ENCODE measurements at places on chromosomes 1 and 21.

- no peak for DNase-seq
Observed at GRCh38 chr1:85179522-85179921, 21.3 kb downstream of the SYDE2 start.

GRCh38 chr1:53069663-53070327 lies 7.8 kb downstream of the PODN start:
- DNase-seq, result no peak

- no peak for DNase-seq
Observed at GRCh38 chr1:50508040-50508586, 84.9 kb upstream of the DMRTA2 start.

DNA sequence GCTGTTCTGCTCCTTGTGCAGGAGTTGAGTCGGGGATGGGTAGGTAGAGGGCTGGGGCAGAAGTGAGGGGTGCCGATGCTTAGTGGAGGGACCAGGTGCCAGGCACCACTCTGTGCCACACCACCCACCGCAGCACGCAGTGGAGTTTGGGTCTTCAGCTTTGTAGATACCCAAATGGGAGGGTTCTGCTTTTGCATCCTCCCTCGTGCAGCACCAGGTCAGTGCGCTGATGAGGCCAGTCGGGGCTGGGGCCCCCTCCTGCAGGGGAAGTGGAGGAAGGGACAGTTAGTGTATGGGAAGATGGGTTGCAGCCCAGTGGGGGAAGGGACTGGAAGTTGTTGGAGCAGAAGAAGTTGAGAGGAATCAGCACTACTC lies 244.0 kb downstream of the RHOU start:
- DNase-seq, result no peak

- no peak for DNase-seq
Observed at GRCh38 chr1:109246141-109246551, 3.2 kb upstream of the CELSR2 start.

- DNase-seq, result no peak
Observed at GRCh38 chr1:145961425-145962156, 2.8 kb downstream of the ANKRD34A start.

GRCh38 chr1:167221126-167221737 lies 546 bp downstream of the POU2F1 start:
- DNase-seq, result no peak

DNA sequence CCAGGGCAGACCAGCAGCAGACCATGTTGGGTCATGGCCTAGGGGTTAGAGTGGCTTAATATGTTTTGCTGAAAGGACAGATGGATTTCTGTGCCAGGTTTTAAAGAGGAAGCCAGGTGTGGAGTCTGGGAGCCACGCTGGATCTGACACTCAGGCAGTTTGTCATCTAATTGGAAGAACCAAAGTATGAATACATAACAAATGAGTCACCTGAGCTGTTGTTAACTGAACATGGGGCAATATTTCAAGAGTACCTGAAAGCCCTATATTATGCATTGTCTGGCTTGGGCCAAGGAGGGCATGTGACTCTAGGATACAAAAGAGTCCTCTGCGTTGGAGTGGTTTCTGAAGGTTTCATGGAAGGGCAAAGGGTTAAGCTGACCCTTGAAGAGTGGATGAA lies 70.6 kb downstream of the LMO4 start:
- DNase-seq, result no peak

DNA sequence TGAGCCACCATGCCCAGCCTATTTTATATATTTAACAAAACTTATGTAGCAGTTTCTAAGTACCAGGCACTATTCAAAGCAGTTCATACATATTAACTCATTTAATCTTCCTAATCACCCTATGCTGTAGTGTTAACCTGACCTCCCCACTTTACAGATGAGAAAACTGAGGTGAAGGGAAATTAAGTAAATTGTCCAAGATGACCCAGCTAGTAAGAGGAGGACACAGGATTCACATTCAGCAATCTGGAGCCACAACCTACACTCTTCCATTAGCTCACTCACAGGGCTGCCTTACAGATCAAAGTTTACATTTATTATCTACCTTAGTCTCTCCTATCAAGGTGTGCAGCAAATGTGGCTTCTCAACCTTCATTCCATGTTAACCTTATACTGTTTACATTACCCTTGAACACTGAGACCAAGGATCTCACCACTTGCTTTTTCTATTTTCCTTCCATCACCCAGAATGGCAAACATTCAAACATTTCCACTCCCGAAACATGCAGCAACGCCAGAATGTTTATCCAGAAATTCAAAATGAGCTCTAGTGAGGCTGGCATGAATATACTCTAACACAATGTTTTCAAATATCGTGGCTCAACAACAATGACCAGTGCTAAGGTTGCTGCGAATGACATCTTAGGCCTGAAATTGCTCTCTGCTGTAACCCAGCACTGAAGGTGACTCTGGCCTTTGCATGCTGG lies 24.5 kb downstream of the HIVEP3 start:
- no peak for DNase-seq

- no peak for DNase-seq
Observed at GRCh38 chr1:60280256-60280655, 206.7 kb upstream of the C1orf87 start.

DNA sequence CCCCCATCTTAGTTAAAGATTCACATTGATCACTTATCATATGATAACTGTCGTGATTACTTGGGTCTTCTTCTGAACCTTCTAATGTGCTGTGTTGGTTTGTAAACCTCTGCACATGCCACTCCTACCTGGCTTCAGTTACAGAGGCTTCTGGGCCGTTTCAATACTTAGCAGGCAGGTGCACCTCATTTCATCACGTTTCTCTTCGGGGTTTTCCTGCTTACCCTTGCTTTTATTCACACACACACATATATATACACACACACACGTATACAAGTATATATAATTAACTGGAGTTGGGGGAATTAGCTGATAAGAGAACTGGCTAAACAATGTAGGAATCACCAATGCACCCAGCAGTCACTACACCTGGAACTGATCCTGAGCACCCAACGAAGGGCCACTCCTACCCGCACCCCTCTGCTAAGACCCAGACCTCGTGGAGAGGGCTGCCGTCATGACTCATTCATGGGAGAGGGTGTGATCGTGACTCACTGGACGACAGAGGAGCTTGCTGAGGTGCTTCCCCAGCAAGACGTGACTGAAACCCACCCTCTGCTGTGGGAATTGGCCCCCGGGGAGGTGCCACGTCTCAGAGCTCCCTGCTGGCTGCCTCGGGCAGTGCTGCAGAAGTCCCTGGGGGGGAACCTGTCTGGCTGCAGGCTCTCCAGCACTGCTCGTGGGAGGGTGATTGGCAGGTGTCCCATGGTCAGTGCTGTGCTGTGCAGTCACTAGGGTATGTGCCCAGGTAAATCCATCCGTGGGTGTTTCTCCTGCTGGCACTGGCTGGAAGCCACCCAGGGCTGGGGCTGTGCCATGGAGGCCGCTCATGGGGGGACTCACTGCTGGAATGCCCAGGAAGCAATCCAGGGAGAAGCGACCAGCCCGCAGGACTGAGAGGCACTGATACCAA lies 166.6 kb downstream of the DYRK1A start:
- DNase-seq, result peak; percentile 59

DNA sequence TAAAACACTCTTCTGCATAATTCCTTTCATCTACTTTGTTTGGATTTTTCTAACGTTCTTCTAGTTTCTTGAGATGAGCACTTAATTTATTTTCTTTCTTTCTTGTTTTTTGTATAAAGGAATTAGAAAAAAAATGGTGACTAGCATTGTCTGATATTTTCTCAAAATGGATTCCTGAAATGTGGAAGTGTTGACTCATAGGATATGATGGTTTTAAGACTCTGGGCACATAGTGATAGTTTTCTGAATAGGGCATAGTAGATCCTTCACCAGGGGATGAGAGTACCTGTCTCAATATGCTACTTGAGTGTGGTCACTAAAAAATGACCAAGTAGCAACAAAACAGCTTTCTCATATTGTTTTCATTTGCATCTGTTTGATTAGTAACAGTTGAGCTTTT lies 100.9 kb downstream of the PEX14 start:
- DNase-seq, result no peak

DNA sequence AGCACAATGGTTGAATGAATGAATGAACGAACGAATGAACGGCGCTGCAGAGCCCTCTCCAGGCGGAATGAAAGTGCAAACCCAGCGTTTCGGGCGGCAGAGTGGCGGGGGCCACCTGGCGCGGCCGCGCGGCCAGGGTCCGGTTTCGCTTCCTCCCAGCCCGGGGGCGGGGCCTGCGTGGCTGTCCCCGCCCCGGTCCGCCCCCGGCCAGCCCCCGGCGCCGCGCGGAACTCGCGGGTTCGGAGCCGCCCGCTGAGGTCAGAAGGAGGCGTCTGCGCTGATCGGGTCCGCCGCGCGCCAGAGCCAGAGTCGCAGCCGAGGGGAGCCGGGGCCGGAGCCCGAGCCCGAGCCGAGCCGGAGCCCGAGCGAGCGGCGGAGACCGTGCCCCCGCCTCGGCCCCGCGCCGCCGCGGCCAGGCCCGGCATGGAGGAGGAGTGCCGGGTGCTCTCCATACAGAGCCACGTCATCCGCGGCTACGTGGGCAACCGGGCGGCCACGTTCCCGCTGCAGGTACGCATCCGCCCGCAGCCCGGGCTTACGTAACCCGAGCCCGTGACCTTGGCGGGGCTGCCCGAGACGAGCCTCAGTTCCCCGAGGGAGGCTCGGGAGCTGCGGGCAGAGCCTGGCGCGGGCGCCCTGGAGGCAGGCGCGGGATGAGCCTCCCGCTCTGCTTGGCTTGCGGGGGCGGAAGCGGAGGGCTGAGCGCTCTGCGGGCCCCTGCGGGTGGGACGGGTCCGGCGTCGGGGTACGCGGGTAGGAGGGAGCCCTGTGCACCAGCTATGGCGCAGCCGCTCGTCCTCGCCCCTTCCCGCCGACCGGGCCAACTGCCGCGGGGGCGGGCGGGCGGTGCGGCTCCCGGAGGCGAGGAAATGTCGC lies at the start of gene PDXK:
TSS of gene PDXK (plus strand) at position 258 of the 876 bp plus-strand sequence. CDS start at position 424, 166 bp downstream.
- peak; percentile 65 for DNase-seq

GRCh38 chr1:152408664-152409063 lies 5.4 kb downstream of the CRNN start:
- no peak for DNase-seq

GRCh38 chr1:175826705-175827104 lies 83.3 kb upstream of the TNR start:
- no peak for DNase-seq

GRCh38 chr1:39648496-39648895 lies 9.1 kb upstream of the HEYL start:
- DNase-seq, result no peak

DNA sequence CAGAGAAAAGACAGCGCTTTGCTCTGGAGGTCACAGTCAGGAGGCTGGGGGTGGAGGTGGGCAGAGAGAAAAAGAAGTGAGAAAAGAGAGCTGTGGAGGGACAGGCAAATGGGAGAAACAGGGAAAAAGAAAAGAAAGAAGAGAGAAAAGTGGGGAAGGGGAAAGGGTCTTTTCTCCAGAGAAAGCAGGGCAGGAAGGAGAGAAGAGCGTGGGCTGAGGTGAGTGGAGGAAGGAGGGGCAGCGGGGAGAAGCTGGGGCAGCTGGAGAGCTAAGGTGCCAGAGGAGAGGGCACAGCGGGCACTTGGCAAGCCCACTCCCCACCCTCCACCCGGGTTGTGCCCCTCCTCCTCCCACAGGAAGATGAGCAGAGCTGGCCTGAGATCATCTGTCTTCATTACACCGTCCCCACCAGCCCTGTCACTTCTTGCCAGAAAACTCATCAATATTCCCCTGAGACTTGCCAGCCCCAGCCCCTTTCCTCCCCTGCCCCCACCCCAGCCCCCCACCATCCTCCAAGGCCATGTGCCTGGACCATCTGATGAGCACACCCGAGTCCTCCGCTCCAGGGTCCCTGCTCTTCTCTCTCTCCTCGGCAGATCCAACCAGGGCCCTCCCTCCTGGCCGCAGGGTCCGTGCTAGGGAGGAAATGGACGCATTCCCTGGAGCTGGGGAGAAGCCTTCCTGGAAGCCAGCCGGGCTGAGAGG lies 17.0 kb upstream of the BLACAT1 start:
- no peak for DNase-seq

DNA sequence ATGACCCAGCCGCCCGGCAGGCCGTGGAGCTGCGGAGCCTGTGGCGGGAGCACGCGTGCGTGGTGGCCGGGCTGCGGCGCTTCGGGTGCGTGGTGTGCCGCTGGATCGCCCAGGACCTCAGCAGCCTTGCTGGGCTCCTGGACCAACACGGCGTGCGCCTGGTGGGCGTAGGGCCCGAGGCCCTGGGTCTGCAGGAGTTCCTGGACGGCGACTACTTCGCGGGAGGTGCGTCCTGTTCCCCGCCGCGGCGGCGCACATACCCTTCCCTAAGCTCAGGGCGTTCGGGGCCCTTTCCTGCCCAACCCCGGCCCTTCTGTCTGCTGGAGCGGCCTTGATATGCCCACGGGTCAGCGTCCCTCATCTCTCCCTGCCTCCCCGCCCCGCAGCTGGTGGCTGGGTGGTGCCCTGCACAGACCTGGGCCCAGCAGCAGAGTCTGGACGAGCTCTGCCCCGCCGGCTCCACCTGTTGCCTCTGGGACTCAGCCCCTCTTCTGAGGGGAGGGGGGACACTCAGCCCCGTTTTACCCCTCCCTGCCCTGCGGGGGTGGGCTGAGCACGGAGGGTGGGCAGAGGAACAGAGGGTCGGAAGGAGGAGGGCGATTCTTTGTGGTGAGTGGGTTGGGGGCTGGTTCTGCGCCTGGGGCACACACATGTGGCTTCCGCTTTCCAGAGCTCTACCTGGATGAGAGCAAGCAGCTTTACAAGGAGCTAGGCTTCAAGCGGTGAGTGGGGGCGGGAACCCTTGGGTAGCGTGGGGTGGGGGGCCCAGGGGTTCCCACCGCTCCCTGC lies 688 bp downstream of the PRXL2B start:
- no peak for DNase-seq

- DNase-seq, result no peak
Observed at GRCh38 chr1:194731025-194731424, 1544.6 kb upstream of the B3GALT2 start.

- no peak for DNase-seq
Observed at GRCh38 chr21:43332861-43333297, 94.1 kb downstream of the SIK1 start.

- DNase-seq, result no peak
Observed at GRCh38 chr1:208129487-208129886, 114.7 kb downstream of the PLXNA2 start.

DNA sequence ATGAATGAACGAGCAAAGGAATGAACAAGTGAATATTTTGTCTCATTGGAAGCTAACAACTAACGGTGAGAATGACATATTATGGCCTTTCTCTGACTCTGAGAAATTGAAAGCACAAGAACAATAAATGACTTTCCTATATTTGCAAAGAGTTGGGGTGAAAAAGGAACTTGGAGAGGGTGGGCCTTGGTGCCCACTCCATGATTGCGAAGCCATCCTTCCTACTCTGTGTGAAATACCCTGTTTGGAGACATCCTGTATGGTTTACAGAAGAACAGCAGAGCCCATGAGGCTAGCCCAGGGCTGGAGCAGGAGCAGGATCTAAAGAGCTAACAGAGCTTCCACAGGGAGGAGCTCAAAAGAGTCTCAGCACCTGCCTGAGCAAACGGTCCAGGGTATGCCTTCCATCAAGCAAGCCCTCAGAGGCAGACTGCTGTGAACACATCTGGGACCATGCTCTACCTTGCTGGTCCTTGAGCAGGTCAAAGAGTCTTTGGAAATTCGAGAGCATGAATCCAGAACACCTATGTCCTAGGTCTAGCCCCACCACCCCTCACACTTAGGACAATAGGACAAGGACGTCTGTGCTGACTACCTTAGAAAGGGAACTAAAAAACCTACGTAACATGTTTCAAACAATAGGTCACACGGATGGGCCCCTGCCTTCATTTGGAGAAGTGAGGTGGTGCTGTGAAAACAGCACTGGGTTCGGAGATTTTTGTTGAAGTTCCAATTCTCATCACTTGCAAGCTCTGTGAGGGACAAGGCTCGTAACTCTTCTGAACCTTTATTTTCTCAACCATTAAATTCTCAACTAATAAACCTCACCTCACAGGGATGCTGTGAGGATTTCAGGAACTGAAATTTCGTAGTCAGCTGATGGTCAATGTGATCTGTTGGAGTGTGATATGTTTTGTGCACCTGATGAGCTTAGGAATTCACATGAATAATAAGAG lies 377.4 kb downstream of the RRAGC start:
- no peak for DNase-seq
